ENCODE measurements at places on chromosomes 3 and 15. TPM values are rescaled to one million over a fixed set of nuclear protein-coding genes. Genes with fewer than 3 reads are reported as not detected.

DNA sequence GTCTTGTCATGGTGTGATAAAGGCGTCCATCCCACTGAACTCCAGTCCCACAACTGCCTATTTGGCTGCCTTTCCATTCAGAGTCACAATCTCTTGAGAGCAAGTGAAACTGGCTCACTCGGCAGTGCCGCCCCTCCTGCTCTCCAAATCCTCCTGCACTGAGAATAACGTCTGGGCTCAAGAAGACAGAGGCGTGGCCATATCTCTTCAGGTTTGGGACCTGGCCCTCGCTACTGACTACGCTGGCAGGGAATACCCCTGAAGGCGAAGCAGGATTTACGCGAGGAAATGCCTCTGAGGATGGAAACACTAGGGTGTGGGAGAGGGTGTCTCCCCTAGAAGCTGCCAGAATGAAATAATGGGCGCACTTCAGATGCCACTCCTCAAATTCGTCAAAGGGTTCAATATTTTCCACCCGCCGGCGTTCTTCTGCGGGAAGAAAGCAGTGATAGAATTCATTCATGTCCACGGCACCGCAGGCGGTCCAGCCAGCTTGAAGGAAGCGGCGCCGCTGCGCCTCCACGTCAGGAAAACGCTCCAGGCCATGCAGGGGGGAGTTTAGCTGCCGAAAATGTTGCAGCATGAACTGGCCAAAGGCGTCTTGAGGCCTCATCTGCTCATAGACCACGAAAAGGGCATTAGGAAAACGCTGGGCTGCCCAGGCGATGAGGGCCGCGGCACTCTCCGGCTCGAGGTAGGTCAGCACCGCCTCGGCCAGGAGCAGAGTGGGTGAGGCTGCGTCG is 985 bp downstream of the LCMT2 start:
- peak; percentile 43 for DNase-seq

- DNase-seq, result no peak
Observed at GRCh38 chr15:49154799-49155109, 645 bp downstream of the COPS2 start.

DNA sequence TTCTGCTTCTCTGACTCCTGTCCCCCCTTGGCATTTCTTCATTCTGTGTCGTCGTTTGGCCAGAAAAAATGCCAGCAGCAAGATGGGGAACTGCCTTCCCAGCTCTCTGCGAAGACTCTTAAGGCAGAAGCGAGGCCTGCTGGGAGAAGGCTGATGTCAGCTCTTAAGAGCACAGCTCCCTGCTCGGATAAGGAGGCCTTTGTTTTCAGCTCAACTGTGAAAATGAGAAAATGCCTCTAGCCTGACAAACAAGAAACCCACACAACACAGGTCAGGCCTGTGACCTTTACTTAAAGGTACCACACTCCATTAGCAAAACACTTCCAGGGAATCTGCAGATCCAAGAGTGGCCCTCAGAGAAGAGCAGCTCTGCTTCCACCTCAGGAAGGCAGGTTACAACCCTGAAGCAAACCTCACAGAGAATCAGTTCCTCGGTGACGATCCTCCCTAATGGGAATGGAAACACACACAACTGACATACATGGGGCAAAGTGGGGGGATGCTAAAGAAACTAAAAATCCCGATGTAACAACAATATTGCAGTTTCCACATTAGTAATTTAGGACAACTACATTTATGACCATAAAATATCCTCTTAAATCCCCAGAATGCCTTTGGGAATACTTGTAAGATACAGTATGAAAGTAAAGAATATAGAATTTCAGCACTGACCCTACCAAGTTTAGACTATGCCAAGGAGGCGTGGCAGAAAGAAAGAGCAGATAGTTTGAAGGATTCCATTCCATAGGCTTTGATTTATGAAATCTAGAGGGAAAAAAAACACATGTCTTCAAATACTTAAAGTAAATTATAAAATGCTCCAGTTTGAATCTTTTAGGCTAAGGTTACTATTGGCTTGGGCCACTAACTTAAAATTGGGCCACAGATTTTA is 52.1 kb downstream of the VGLL4 start:
- no peak for DNase-seq

SYNM gene
- total RNA-seq, result 15.3 TPM

FGF12 gene
- total RNA-seq, result 3.6 TPM
